Upper lobe of right lung (tissue), 1 donor: ENCODE measurements at places on chromosomes 2 and 18. TPM values are rescaled to one million over a fixed set of nuclear protein-coding genes. Genes with fewer than 3 reads are reported as not detected.

The EPHA4 gene
- 31.9 TPM for total RNA-seq

The PROKR1 gene
- not detected for total RNA-seq

- no peak overlapping the region for H3K4me3 ChIP-seq
- no peak overlapping the region for H3K27ac ChIP-seq
- no peaks in the 10 kb centered on the region for H3K4me1 ChIP-seq
- DNase-seq = no peak
- H3K36me3 ChIP-seq = no peaks in the 10 kb centered on the region
Measured at GRCh38 chr2:237305579-237305978, 108.4 kb downstream of the COL6A3 start.

GRCh38 chr2:109029490-109030201 is 40.6 kb upstream of the EDAR start:
- peaks cover 4% of the 10 kb centered on the region for H3K4me1 ChIP-seq
- no peaks in the 10 kb centered on the region for H3K36me3 ChIP-seq
- H3K4me3 ChIP-seq = no peak overlapping the region
- DNase-seq = no peak
- no peaks in the 10 kb centered on the region for H3K27me3 ChIP-seq
